ENCODE measurements at places on chromosomes 4 and X. TPM values are rescaled to one million over a fixed set of nuclear protein-coding genes. Genes with fewer than 3 reads are reported as not detected.
A peak's percentile ranks its signal among the peaks of the same experiment; 100 is the strongest.

DNA sequence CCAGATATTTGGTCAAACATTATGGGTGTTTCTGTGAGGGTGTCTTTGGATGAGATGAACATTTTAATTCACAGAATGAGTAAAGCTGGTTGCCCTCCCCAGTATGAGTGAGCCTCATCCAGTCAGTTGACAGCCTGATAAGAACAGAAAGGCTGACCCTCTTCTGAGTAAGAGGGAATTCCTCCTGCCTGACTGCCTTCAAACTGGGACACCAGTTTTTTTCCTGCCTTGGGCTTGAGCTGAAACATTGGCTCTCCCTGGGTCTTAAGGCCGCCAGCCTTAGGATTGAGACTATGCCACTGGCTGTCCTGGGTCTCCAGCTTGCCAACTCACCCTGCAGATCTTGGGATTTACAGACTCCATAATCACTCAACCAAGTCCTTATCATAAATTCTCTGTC is 14.5 kb upstream of the MAML3 start:
- no peak for DNase-seq

- DNase-seq: no peak
Observed at GRCh38 chr4:173413036-173413435, 14.1 kb upstream of the SCRG1 start.

DNA sequence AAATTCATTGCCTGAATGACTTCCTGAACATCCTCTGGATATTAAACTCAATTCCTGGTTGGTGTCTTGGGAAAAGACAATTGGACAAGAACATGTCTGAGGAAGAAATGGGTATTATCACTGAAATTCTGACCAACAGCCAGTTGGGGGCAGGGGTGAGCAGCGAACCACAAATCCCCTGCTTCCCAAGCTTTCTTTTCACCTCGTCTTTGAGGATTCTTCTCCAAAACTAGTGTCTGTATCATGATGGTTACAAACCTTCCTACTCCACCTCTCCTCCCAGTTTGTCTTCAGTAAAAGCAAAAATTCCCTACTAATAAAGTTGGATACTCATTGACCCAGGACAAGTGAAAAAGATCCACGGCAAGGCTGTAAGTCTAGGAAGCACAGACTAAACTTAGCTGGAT is 48.3 kb upstream of the WDR1 start:
- peak; percentile 22 for DNase-seq

DNA sequence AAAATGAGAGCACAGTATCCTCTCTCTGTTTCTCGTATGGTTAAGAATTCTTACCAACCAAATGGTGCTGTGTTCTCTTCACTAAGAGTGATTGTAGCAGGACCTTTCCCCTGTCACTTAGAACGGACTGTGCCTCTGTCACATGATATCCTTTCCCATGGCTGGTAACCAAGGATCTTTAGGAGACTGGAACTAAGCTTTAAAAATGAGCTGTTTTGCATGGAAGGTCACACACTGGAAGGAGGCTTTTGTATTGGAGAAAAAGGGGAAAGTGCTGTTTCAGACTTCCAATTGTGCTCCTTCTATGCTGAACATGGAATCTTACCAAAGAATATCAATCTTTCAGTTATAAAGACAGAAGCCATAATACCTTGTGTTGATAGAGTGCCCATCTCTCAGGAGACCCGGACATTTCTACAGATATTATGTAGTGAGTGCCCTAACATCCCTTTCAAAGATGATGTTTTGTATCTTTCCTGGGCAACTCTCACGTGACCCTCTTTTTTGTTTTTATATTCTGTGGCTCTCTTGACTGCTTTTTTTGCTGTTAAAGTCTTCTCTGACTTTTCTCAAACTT is 148.6 kb downstream of the SLC4A4 start:
- no peak for DNase-seq

GRCh38 chrX:48569958-48570357 is 4.3 kb upstream of the RBM3 start:
- no peak for DNase-seq

DNA sequence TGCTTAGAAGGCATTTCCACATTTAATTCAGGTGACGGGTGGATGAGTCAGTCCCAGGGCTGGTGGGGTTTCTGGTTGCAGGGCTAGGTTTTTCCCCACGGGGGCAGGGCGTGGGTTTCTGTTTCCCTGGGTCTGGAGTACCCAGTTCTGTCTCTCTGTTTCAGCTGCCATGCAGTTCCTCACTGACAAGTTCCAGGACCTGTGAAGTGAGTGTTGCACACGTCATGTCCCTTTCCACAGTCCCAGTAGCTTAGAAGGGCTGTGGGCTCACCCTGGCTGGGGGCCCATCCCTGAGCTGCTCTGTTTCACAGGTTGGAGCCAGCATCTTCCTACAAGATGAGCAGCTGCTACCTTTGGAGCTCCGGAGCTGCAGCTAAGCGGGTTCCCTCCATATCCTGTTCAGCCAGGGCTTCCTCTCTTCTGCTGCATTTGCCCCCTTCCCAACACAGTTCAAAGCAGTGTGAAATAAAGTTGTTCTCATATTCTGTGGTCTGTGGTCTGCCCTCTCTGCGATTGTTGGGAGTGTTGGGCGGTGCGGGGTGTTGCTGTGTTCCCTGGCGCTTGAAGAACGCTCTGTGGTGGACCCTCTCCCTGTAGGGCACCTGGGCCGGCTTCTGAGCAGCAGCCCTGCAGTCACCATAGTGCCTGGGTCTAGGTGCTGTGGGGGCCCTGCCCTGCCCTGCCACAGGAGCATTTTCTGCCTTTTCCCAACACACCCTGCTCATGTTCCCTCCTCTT is 3.9 kb downstream of the LOC101059915 start:
- no peak for DNase-seq

DNA sequence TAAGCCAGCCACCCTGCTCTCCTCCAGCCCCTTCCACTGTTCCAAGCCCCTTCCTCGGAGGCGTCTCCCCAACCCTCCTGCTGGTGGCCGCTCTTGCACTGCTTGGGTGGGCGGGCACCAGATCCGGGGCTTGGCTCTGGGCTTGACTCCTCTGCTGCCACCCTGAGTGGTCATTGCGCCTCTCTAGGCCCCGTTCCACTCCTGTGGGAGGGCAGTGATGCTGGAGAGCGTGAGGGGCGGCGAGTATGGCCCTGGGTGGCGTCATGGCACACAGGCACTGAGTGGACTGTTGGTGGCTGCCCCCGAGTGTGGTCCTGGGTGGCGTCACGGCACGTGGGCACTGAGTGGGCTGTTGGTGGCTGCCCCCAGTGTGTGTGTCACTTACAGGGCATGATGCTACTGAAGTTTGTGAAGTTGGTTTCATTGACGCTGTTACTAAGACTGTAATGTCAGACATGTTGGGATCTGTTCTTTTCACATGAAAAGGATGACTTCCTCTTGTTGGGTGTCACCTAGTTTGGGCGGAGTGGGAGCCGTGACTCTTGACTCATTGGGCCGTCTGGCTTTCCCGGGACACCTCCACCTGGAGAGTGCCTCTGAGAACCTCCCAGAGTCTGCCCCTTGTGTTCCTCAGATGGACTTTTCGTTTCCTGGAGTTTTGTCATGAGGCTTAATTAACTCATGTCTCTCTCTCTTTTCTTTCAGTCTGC is 55.9 kb upstream of the HGFAC start:
- DNase-seq: no peak

The PAGE2 gene
- not detected for total RNA-seq

The GAGE12H gene
- total RNA-seq: not detected

The DRP2 gene
- 5.3 TPM for total RNA-seq

Measured in frontal cortex (tissue), 4 donors.